Muscle of back (tissue), 13 donors: ENCODE measurements at places on chromosomes 5 and 9. TPM values are rescaled to one million over a fixed set of nuclear protein-coding genes. Genes with fewer than 3 reads are reported as not detected.
A peak's percentile ranks its signal among the peaks of the same experiment; 100 is the strongest.

ATG10 gene
- 9.7 TPM for polyA plus RNA-seq

PCDHAC1 gene
- polyA plus RNA-seq = 0.13 TPM

TUBB4B gene
- 139 TPM for polyA plus RNA-seq

PSAT1 gene
- 25.7 TPM for polyA plus RNA-seq

PLAC8L1 gene
- 0.51 TPM for polyA plus RNA-seq

TAF11L5 gene
- polyA plus RNA-seq = not detected

PTPRD gene
- 68.5 TPM for polyA plus RNA-seq

NUTM2F gene
- not detected for polyA plus RNA-seq

KCNN2 gene
- polyA plus RNA-seq = 11.2 TPM

MARCOL gene
- polyA plus RNA-seq = not detected

RMI1 gene
- polyA plus RNA-seq = 8.1 TPM

FOXD4 gene
- 0.72 TPM for polyA plus RNA-seq

CARD19 gene
- 28.7 TPM for polyA plus RNA-seq

DNA sequence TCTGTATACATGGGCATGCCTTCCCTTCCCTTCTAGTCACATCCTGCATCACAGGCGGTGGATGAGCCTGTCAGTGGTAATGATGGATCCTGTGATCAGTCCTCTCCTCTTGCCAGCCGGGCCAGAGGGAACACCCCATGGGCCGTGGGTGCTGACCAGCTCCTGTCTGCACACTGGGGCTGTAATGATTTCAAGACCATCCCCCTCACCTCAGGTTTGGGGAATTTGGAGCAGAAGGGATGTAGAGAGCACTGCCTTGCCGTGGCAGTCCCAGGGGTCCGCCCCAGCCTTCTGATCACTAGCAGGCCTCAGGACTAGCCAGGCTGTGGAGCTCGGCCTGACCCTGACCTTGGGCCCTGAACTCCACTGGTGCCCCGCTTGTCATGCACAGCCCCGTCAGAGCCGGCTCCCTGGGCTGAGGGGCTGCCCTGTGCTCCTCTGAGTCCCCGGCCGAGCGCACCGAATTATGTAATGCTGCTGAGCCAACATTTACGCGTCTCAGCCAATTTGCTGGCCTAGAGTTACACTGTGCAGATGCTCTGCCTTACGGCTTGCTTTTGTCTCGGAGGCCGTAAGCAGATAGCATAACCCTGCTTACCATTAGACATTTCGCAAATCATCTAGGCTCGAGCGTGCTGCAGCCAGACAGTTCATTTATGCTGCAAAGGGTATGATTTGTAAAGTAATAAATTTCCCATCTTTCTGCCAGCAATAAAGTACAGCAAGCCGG is 155.3 kb downstream of the MACROH2A1 start:
- DNase-seq = no peak

GRCh38 chr9:121776001-121776738 is 124.7 kb downstream of the DAB2IP start:
- DNase-seq = no peak

GRCh38 chr9:79371948-79372555 is 199.7 kb upstream of the TLE4 start:
- no peak for DNase-seq

DNA sequence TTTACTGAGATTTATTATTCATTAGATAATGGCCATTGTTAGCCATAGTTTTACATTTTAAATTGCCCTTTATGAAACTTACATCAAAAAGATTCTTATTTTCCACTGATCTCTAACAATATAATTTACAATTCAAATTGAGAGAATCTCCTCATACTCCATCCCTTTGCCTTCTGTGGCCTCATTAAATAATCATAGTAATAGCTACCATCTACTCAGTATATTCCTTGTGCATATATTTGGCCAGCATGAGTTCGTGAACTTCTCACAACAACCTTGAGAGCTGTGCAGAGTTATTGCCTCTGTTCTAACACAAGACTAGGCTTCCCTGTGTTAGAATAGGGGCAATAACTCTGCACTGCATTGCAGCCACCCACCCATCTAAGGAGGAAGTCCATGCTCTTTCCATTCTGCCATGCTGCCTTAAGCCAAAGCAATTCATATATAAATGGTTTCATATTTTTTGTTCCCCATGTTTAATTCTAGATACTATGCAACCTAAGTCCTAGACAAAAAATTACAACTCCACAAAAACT is 99.1 kb downstream of the ADAMTSL1 start:
- DNase-seq = no peak

- no peak for DNase-seq
These were observed 19.2 kb downstream of the DOCK2 start for GRCh38 chr5:169656125-169656901.

- DNase-seq = no peak
These were observed 72.9 kb downstream of the SERINC5 start for GRCh38 chr5:80182809-80183580.

- peak; percentile 89 for DNase-seq
These were observed 219.1 kb downstream of the MED10 start for GRCh38 chr5:6158974-6159831.

DNA sequence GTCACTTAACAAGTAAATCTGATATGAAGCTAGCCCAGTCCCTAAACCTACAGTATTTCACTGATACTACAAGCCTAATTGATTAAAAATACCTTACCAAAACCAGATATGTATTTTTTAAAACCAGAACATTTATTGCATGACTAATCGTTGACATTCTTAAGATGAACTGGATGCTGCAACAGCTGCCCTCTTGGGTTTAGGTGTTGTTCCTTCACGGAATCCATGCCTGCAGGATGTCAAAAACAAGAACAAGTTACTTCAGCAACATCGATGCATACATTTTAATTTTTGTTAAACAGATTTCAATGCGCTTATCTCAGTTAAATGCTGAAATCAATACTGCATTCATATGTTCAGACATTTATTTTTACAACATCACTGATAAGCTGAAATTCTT is 2.7 kb downstream of the RPL37 start:
- DNase-seq = no peak

GRCh38 chr5:178199581-178200434 is 4.5 kb upstream of the HNRNPAB start:
- DNase-seq = no peak

- DNase-seq = peak; percentile 67
These were observed 108.1 kb upstream of the IL6ST start for GRCh38 chr5:56102889-56103288.

DNA sequence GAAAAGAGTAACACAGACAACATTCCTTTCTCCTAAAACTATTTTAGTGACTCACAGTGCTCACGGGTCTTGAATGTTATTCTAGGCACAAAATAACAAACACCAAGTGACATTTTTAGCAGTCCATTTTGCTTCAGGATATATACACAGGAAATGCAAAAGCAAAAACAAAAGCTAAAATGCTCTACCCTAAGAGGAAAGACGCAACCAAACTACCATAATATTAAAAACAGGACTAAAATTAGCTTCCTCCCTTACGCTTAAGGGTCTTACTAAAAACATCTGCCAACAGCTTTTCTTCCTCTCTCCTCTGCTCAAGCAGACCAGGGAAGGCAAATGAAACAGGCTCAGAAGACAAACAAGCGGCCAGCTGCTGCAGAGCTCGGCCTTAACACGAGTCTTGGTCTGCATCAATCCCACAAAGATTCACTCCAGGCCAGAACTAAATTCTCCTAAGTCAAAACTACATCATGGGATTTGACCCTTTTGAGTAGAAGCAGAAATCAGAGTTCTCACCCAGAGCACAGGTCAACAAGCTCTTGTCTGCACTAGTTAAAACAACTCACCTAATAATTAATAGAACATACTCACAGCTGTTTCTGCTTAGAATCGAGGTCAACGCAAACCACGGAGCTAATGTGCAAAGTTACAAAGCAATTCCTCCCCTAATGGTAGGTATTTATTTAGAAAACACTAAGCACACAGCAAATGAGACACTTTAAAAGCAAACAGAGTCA is 62.3 kb downstream of the RAPGEF1 start:
- DNase-seq = peak; percentile 79

DNA sequence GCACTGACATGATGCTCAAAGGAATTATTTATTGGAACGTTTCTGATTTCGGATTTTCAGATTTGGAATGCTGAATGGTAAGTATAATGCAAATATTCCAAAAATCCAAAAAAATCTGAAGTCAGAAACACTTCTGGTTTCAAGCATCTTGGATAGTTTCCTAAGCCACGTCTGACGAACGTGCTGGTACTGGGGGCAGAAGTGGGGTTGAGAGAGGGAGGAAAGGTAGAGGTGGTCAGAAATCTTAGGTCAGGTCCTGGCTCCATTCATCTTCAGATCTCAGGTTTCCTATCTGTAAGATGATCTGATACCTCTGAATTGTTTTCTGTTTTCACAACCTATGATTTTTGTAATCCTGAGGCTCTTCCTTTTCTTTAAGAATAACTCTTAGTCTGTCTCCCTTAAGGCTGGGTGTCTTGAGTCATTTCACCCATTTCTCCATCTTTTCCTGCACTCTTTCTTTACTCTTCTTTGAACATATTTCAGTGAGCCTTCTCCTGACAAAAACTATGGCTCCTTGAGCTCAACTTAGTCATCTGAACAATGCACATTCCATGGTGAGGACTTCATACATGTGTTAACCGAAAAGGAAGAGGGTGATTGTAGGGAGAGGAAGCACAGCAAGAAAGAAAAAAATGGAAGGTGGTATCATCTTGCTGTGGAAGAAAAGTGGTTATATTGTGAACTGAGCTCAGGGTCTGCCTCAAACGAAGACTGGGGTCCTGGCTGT is 3.3 kb downstream of the SGCD start:
- peak; percentile 30 for DNase-seq

GRCh38 chr5:38660194-38660668 is 103.8 kb upstream of the LIFR start:
- no peak for DNase-seq

DNA sequence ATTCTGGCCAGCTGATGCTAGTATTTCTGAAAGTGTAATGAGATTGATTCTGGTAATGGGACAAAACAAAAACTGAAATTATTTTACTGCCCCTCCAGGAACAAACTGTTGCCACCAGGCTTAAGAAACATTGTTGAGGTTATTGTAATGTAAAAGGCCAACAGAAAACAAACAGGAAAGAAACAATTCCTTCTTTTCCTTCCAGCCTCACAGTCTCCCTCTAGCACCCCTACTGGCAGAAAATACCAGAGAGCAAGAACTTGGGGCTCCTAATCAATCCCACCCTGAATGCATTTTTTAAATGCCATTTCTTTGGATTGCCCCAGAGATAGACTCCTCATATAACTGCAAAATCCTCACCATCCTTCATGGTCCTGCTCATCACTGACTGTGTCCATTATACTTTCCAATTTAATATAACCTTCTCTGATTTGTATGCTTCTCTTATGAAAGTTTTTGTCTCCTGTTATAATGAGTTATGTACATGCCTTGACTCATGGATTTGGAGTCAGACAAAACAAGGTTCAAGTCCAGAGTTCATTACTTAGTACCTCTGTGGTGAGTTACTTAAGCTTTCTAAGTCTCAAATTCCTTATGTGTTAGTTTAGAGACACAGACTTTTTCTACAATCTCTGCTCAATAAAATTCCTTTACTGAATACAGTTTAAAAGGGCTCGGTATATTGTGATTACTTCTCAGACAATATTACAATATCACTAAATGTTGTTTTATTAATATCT is 157.9 kb upstream of the FBN2 start:
- no peak for DNase-seq

DNA sequence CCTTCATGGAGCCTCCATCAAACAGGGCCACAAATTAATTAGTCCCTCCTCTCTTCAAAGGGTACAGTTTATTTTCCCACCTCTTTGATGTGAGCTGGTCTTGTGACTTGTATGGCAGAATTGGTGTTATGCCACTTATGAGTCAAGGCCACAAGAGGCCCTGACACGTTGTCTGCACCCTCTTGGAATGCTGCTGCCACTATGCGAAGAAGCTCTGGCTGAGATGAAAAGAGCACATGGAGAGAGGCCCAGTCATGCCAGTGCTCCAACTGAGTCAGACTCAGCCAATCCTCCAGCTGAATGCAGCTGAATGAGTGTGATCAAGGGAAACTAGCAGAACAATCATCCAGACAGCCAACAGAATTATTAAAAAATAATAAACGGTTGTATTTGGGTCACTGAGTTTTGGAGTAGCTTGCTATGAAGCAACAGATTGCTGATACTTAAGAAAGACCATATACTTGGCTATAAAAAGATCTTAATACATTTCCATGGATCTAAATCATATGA is 128.3 kb downstream of the MARCHF11 start:
- DNase-seq = no peak

DNA sequence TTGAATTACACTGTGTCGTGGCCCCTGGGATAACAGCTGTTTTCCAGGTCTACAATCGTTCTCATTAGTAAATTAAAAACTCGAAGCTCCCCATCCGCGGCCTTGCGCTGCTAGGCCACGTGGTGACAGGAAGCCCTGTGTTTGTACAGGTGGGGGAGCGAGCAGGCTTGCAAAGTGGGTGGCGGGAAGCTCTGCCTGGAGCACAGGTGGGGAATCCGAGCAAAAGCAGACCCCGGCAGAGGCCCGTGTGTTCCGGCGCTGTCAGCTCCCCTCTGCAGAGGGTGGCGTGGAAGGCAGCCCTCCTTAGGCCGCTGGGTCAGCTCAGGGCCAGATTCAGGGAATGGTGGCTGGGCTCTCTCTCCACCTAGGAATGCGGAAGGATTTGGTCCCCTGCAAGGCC is 59.5 kb upstream of the ERCC6L2 start:
- DNase-seq = no peak

DNA sequence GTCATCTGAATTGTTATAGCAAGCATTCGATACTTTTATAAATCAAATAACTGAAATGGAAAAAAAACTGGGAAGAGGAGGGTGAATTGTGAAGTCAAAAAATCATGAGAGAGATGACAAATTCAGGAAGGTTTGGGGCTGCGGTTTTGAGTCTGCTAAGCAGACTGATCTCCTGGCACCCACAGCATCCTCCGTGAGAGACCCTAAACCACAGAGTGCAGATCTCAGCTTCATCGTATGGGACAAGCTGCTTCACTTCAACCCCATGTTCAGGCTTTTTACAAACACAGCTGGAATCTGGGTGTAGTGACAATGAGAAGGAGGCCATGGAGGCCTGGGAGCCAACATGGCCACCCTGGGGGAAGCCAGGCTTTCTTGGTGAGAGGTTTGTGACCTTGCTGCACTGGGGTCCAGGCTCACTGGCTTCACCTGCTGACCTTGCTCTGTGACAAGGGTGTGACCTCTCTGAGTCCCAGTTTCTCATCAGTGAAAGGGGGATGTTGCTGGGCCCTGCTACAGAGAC is 19.4 kb downstream of the USP20 start:
- no peak for DNase-seq

DNA sequence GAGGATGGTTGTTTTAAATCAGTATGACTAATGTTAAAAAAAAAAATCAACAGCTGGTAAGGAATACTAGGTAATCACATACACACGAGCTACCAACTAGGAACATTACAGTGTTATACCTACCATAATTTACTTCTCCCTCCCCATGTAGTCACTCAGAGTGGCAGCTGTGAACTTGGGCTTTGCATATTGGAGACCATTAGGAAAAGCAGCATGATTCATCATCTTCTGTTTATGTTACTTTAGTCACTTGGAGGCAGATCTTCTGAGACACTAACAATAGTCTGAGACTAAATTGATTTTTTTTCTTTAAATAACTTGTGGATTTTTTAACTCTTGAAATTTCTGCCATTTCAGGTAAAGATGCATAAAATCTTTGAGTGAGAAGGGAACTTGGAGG is 141.5 kb upstream of the NR4A3 start:
- DNase-seq = no peak

GRCh38 chr5:1855075-1855474 is 27.6 kb downstream of the IRX4 start:
- no peak for DNase-seq
